ENCODE measurements at places on chromosomes 13 and 19. TPM values are rescaled to one million over a fixed set of nuclear protein-coding genes. Genes with fewer than 3 reads are reported as not detected.

DNA sequence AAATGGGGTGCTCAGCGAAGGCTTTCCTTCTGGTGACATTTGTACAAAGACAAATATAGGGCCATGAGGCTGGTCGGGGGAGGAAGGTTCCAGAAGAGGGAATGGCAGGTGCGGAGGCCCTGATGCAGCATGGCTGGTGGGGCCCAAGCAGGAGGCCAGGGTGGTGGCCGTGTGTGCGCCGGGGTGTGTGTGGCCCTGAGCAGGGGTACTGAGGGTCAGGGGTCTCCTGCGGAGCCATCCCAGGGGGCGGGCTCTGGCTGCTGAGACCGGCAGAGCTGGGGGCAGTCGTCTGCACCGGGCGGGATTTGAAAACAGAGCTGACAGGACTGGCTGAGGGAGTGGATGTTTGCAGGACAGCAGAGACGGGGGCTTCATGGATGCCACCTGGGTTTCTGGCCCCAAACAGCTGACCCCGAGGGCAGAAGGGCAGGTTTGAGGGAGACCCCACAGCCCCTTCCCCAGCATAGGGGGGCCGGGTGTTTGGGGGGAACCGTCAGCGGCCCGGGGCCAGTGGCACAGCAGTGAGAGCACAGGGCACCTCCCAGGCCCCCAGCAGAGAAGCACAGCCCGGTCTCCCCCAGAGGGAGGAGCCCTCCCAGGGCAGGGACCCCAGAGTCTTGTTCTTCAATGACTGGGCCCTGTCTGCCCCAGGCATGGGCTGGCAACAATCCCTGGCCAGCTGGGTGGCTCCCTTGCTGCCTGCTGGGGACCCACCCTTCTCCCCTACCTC lies 11.4 kb downstream of the PIAS4 start:
- no peak for DNase-seq

DNA sequence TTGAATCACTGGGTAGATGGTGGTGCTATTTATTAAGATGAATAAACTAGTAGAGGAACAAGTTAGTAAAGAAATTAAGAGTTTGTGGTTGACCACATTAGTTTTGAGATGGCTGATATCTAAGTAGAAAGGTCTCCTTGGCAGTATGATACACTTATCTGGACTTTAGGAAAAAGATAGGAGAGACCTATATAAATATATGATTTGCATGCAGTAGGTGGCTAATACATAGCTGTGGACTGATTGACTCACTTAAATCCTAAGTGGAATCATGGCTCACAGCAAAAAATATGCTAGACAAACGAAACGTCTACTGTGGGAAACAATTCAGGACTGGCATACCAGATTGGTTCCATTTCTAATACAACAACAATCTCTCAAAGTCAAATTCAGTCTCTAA lies 92.0 kb downstream of the CAB39L start:
- DNase-seq: no peak

- DNase-seq: no peak
Observed at GRCh38 chr13:38602266-38602665, 84.6 kb upstream of the FREM2 start.

DNA sequence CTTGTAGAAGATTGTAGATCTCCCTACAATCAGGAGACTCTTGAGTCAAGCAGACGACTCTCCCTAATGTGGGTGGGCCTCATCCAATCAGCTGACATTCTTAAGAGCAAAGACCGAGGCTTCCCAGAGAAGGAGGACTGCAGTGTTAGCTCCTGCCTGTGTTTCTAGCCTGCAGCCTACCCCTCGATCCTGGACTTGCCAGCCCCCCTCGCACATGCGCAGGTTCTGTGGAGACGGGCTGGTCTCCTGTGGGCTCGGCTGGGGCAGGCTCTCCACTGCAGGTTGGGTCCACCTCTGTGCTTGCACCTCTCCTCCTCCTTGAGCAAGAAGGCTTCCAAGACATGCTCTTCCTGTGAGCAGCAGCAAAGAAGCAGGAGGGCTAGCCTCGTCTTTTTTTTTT lies 185.2 kb upstream of the SOX1 start:
- no peak for DNase-seq

GRCh38 chr19:990746-991145 lies 6.6 kb downstream of the WDR18 start:
- no peak for DNase-seq

SBNO2 gene
- 11.0 TPM for polyA plus RNA-seq

- no peak for DNase-seq
Observed at GRCh38 chr13:111278258-111278657, 42.2 kb upstream of the TEX29 start.
